Activated T-helper 1 cell treated with Interleukin-2 at 50 U/mL for 16 hours (primary cell): ENCODE measurements at places on chromosomes 2 and 18.

GRCh38 chr2:135820003-135820618, 16.9 kb downstream of the LCT start:
- DNase-seq = peak; percentile 29

DNA sequence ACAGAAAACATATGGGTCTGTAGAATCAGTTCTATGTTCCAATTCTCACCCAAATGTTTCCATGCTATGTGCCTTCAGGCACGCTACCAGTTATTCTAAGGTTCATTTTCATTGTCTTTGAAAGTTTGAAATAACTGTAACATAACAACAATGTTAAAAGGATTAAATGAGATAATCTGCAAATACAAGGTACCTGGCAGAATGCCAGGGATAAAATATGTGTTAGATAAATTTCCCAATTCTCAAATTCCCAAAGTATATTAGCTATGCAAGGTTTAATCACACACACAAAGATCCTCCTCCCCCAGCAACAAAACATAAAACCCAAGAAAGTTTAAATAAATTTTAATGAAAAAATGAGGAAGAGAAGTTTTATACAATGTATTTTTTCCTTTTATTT, 261.2 kb downstream of the LRP1B start:
- DNase-seq = no peak

- no peak for DNase-seq
Observed at GRCh38 chr18:28831908-28832307, 655.0 kb upstream of the CDH2 start.

DNA sequence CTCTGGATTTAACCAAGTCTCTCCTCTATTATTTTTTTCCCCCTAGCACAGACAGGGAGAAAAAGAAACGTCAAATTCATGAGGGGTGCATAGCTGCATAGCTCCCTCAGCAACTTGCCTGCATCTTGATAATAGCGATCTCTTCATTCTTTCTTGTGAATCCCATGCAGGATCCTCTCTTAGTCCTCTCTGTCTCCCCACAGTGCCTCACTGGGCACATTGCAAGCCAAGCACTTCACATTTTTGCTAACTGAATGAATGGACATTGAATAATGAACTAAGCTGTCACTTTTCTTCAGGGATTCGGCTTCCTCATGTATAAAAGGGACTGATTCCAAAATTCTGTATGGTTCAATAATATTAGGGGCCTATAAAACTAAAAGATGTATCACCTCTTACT, 2.9 kb upstream of the EPB41L3 start:
- DNase-seq = no peak

GRCh38 chr2:229852565-229852964, 69.2 kb downstream of the TRIP12 start:
- peak; percentile 35 for DNase-seq

DNA sequence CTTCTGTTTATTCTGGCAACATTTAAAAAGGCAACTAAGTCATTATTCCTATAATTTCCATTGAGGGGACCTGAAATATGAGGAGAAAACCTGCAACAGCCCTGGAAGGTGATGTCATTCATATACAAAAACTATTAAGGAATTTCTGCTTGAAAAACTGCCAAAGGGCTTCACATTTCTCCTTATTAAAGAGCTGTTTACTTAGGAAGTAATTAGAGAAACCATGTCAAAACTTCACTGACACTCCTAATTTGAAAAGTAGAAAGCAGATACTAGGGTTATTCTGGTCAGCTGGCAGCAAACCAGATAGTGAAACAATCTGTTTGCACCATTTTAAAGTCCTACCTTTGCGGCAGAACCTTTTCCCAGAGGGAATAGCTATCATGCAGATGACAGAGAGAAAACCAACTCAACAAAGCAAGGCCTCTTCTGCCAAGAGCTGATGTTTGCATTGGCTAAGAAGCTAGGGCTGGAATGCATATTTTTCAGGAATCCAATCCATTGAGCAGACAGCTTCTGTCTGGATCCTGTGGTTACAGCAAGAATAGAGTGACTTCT, 592.2 kb upstream of the SYT4 start:
- DNase-seq = no peak

GRCh38 chr18:22243513-22243912, 74.1 kb downstream of the GATA6 start:
- DNase-seq = no peak

DNA sequence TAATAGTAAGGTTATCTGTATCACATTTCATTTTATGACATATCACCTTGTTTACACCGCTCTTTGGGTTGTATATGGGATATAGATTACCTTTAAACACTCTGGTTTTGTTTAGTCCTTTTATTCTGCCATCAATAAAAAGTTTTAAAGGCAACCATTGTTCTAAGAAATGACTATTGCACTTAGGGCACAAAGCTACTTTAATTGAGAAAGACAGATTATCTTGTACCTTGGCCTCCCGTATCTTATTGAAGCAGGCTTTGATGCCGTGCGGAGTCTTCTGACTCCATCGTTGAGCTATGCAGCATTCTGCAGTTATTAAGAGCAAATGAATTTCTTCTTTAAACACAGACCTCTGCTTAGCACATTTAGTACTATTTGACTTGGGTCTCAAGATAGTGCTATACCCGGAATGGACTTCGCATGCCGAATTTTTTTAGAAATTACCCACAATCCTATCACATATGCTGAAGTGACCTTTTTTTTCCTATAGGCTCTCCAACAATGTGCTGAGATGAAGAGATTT, 16.7 kb downstream of the PKDCC start:
- no peak for DNase-seq

- DNase-seq = no peak
Observed at GRCh38 chr2:178473931-178474330, 4.5 kb downstream of the FKBP7 start.

GRCh38 chr2:101241158-101241557, 11.5 kb upstream of the CNOT11 start:
- DNase-seq = no peak

GRCh38 chr2:46042207-46042637, 255.0 kb upstream of the EPAS1 start:
- DNase-seq = no peak

- DNase-seq = no peak
Observed at GRCh38 chr2:111667542-111668273, 216.3 kb downstream of the ANAPC1 start.

DNA sequence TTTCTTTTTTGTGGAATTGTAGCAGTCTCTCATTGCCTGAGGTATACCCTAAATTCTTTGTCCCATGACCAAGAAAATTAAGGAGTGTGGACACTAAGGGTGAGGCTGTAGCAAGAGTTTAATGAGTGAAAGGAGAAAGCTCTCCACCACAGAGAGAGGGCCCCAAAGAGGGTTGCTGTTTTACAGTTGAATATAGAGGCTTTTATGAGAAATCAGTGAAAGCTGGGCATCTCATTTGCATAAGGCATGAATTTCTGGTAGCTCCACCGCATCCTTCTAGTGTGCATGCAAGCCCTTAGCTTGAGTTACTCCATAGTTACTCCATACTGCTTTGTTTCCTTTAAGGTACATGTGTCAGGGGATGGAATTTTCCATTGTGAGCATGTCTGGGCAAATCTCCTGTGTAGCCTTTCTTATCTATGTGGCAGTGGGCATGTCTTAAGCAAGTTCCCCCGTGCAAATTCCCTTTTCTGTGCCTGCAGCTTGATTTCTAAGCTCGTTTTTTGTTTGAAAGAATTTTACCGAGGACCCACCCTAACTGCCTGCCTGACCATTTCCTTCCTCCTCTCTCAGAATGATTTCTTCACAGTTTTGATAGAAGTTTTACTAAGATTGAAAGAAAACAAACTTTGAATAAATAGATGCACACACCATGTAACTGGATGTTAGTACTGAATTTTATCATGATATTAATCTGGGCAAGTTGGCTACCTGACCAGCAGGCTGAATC, 218.9 kb downstream of the PARD3B start:
- no peak for DNase-seq

GRCh38 chr2:11839916-11840315, 93.5 kb downstream of the LPIN1 start:
- DNase-seq = no peak

DNA sequence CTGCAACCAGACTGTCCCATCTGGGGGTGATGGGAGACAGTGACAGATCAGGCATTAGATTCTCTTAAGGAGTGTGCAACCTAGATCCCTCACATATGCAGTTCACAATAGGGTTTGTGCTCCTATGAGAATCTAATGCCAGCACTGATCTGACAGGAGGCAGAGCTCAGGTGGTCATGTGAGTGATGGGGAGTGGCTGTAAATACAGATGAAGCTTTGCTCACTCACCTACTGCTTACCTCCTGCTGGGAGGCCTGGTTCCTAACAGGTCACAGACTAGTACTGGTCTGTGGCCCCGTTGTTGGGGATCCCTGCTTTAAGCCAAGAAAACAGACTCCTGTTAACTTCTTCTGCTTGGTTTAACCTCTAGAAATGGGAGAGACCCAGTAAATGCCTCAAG, 3.2 kb downstream of the CYP27A1 start:
- no peak for DNase-seq

- no peak for DNase-seq
Observed at GRCh38 chr2:69242651-69243051, 144.4 kb downstream of the GFPT1 start.

DNA sequence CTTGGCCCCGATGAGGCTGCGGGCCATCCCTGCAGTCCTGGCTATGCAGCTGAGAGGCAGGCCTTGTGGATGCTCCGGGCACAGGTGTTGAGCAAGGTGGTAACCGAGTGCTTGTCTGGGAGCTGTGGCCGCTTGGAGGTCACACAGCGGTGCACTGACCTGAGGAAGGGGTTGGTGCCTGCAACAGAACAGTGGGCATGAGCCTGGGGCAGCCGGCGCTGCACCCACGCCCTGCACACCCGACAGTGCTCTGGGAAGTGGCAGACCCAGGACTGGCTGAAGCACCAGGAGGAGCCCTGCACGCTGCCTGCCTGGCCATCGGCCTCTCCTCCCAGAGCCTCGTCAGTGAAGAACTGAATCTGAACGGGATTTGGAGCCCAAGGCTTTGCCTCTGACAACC, 8.2 kb upstream of the POTEE start:
- DNase-seq = no peak

GRCh38 chr2:215598376-215598975, 162.6 kb upstream of the FN1 start:
- no peak for DNase-seq

DNA sequence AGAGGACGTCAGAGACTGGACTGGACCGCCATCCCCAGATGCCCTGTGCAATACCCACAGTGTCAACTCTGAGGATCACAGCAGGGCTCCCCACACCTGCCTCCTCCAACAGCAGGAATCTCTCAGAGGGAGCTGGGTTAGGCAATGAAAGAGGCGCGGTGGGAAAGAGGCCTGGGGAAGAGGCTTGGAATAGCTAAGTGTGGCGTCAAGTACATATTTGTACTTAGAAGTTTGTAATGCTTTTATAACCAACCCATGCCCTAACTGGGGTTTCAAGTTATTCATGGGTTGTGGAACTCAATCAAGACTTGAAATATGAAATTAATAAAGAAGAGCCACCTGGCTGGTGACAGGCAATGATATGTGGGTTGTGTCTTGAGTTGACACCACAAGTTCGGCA, 28.7 kb downstream of the CYP26B1 start:
- no peak for DNase-seq

DNA sequence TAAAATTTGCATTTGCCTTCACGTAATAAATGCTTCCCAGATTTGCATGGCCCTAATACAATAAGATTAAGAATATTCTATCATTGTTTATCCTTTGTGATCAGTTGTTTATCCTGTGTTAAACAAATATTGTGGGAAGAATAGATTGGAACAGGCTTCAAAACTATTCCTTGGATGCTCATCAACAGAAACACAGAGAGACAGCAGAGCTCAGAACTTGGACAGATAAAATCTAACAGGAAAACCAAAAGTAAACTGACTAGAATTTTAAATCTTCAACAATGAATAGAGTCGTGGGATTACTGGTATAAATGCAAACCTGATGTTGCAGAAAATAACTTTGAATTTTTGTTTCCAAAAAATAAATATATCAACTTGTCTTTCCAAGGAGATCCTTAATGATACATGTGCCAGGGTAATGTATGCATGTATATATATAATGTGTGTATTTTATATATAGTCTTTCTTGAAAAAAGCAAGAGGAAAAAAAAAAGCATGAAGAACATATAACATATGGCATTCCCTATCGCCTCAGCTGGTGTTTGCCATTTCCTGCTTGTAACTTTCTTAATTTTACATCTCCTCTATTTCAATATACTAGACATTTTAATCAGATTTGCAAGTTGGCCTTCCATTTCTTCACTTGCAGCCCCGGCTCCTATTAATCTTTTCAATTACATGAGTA, 59.9 kb upstream of the TANK start:
- DNase-seq = no peak

DNA sequence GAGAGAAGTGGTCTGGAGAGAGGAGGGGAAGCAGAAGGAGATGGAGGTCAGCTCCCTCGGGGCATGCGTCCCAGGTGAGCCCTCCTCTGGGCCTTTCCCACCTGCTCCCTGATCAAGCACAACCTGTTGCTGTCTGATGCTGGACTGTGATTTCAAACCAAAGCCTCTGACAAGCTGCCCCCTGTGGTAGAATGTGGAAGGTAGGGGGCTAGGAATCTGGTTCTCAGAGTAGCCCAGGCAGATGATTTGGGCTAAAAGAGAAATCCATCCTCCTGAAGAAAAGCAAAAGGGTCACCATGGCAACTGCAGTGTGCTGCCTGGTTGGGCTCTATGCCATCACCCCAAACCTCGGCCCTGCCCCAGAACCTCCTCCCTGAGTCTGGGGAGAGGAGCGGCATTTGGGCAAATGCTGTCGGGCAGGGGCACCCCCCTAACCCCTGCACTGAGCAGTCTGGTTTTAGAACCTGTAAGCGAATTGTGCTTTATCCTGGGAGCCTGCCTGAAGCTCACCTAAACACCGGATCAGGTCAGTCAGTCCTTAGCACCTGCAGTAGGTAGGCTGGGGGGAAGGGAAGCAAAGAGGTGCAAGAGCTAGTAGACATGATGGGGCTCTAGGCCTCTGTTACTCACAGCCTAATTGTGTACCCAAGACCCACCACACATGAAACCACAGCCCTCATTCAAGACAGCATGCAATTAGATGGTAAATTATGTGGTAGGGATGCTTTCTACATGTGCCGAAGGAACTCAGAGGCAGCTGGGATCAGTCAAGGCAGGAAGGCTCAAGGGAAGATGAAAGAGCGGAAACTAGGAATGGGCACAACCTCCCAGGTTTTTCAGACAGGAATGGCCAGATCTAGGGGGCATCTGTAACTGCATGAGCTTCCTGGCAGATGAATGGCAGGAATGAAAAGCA, 83.5 kb downstream of the DNMT3A start:
- no peak for DNase-seq

DNA sequence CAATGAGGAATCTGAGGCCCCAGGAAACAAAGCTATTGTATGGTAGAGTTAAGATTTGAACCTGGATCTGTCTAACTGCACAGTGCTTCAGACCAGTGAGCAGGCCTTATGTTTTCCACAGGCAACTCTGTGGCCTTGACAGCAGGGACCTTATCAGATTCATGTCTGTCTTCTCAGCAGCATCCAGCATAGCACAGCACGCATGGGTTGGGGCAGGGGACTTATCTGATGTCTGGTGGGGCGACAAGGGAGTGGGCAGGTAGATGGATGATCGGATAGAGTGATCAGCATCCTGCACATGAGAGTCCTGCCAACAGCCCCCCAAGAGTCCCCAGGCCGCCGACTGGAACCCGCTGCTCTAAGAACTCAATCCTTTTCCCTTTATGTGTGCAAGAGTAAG, 28.7 kb upstream of the KCNF1 start:
- DNase-seq = no peak
